ENCODE measurements at places on chromosomes 16 and 17.

DNA sequence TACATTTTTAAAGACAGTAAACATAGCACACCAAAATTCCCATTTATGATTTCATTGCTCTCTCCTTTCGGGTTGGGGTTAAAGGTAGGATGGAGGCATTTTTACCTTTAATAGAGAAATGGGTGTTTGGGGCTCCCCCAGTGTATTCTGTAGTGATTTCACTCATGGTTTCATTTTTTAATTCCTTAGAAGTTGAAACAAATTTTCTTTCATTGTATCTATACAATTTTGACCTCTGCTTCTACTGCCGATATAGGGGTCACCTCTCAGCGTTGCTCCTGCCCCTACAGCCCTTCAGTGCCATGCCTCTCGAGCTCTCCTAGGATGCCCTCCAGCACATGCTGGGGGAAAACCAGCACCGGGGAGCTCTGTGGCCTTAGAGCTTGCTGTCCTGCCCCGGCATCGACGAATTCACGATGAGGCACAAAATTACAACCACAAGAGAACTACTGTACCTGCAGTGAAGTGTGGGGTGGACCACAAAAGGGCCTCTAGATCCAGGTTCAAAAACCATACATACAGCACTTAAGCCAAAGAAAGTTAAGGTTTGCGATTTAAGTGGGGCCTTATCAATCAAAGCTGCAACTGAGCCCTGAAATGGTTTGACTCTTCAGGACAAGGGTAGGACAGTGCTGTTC, 39.3 kb downstream of the LITAFD start:
- no peak for DNase-seq

- no peak for DNase-seq
Measured at GRCh38 chr16:55668340-55669281, 12.8 kb downstream of the SLC6A2 start.

GRCh38 chr16:2883458-2883908, 468 bp downstream of the FLYWCH2 start:
- peak; percentile 43 for DNase-seq

GRCh38 chr16:68345351-68345810, 34.6 kb downstream of the PRMT7 start:
- no peak for DNase-seq

Measured in BE2C (cell line).